ENCODE measurements at places on chromosomes 7 and 10.

- no peak for DNase-seq
Measured at GRCh38 chr7:27822245-27822644, 82.3 kb downstream of the TAX1BP1 start.

DNA sequence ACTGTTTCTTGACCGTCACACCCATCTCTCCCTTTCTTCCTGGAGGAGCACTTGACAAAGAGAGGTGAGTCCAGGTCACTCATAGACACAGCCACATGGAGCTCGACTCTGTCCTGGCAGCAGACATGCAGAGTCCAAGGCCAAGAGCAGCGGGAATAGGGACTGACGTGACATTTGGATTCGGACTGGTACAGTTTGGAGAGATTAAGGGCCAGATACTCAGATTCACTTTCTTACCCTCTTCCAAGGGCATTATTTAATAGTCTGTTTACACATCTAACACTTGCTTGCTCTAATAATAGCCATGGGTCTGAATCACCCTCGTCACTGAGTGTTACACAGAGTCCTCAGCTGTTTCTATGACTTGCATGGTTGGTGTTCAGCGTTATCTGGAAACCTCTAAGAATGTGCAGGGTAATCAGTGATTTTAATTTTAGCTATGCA is 39.2 kb upstream of the OTUD1 start:
- DNase-seq = no peak

GRCh38 chr7:22895140-22895827 is 72.6 kb upstream of the TOMM7 start:
- DNase-seq = no peak

DNA sequence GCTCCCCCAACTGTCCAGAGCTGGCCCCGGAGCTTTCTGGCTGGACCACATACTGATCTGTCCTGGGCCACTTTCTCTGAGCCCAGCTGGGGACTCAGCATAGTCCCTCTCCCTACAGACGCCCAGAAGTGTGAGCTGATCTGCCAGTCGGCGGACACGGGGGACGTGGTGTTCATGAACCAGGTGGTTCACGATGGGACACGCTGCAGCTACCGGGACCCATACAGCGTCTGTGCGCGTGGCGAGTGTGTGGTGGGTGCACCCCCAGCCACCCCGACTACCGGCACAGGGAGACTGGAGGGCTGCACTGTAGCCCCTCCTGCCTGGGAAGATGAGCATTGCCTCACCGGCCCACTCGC is 41.8 kb downstream of the TBATA start:
- DNase-seq = no peak

- no peak for DNase-seq
Measured at GRCh38 chr7:33979807-33980355, 74.5 kb downstream of the BMPER start.

DNA sequence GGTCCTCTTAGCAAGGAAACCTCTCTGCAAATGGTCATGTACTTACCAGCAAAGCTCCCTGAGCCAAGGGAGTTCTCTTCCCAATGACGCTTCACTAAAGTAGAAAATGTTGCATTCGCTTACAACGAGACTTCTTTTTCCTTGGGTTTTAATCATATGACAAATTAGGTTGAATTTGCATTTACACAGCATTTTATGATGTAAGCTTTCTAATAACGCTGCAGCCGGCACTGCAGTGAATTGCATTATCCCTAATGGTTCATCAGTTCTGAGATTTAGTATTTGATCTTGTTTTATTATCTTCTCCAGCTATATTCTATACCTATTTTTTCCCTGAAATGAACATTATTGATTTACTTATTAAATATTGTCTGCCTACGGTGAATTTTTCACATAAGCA is 339.3 kb upstream of the PFKP start:
- DNase-seq = no peak

DNA sequence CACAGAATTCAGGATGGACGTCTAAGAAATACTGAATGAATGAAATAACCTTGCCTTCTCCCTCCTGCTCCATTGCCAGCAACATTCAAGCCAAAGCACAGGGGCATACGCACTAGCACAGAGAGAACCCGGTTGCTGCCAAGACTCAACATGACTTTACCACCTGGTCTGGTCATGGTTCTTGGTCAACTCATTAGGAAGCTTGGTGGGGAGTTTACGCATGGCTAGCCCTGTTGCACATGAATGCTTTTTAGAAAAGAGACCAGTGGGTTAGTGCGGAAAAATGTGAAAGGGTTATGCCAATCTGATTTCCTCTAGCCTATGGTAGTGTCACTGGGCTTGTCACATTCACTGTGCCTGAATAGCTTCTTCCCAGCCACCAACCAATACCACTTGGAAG is 187.6 kb upstream of the NEBL start:
- peak; percentile 18 for DNase-seq

DNA sequence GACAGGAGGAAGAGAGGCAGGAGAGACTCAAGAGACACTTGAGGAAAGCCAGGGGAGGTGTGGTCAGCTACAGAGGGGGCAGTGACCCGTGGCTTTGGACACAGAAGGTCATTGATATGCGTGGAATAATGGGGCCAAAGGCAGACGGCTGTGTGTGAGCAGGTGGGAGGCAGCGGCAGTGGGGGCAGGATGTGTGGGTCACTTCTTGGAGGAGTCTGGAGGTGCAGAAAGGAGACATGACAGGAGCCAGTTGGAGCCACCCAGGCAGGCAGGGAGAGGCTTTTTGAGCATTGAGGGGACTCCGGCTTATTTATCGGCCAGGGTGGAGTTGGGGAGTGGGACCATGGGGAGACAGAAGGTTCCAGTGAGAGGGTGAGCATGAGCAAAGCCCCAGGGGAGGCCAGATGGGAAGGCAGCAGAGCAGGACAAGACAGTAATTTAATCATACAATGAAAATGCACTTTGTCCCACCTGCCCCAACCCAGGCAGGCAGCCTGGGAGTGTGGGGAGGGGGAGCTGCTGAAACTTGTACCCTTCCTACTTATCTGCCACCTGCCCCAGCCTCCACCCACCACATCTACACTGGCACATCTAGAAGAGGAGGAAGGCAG is 5.0 kb downstream of the LDB3 start:
- no peak for DNase-seq

GRCh38 chr10:49058463-49059255 is 56.7 kb downstream of the VSTM4 start:
- no peak for DNase-seq

GRCh38 chr7:22639396-22639795 is 87.6 kb upstream of the IL6 start:
- DNase-seq = no peak

DNA sequence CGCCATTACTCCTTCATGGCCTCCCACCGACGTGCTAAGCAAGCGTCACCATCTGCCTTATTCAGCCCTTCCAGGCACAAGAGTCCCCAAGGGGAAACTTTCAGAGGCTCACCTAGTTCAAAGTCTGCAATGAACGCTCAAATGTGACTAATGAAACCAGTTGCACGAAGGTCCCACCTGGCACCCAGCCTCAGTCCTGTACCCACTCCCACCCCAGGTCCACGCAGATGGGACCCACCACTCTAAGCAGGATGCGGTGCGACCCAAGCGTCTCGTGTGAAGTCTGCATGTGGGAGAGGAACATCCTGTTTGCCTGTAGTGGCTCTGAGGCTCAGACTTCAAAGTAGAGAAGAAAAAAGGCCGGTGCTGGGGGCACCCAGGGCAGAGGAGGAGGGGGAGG is 40.3 kb downstream of the RGS10 start:
- DNase-seq = no peak
